ENCODE measurements at places on chromosomes 7 and 10.

GRCh38 chr10:7054915-7055314, 355.9 kb downstream of the SFMBT2 start:
- DNase-seq, result no peak

DNA sequence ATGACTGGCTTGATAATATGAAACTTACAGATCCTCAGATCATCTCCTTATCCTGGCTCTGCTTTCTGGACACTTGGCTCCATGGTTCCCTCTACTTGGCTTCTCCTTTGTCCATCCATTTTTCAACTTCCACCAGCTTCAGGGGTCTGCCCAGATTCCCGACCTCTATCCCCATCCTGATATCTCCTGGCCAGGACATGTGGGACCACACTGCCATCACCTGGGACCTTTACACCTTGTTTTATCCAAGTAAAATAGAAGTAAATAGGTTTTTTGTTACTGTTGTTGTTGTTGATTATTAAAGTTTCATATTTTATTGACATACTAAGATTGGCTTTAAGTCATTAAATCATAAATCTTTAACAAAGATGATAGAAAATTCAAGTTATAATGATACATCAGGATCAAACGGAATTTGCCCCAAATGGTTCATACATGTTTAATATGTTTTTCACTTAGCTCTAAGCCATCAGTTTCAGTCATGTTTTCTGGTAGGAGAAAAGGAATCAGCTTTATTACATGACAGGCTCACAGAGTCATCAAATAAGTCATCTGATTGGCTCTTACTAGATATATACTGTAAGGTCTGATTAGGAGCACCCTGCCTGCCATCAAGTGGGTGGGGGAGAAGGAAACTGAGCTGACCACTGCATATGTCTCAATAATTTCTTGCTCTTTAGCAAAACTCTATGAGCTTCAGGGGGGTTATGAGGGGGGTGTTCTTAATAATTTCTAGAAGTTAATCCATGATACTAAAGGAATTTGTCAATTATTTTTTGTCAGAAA, 111.5 kb upstream of the AHR start:
- DNase-seq, result no peak

- DNase-seq, result no peak
These were observed 23.9 kb downstream of the ADCYAP1R1 start for GRCh38 chr7:31076051-31076450.

DNA sequence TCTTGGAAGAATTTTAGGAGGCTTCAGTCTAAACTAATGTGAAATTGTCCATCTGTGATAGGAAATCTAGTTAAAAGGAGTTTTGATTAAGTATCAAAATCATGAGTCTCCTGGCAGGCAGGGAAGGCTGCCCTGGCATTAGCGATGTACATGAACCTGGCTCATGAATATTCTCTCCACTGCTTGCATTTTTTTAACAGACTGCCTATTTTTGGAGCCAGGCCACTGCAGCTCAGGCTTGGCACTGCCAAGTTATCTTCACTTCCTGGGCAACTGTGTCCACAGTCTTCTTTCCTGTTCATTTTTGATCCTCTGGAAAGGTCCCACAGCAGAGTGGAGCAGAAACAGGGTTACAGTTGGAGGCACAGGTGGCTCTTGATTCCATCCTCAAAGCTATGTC, 7.0 kb downstream of the GPR26 start:
- DNase-seq, result no peak

DNA sequence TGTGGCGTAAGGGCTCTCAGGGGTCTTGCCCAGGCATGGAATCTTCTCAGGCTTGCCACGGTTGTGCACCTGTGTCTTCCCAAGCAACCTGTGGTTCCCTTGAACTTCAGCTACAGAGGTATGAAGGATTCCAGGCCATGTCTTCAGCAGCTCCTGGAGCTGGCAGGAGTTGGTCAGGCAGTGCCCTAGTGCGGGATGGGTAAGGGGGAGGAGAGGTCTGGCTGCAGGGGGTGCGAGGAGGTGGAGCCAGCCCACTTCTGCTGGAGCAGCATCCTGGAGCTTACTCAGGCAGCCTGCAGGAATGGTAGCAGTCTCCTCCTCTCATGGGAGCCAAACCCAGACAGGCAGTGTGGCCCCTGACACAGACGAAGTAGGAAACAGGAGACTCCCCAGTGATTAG, 3.8 kb upstream of the TRIL start:
- DNase-seq, result no peak

DNA sequence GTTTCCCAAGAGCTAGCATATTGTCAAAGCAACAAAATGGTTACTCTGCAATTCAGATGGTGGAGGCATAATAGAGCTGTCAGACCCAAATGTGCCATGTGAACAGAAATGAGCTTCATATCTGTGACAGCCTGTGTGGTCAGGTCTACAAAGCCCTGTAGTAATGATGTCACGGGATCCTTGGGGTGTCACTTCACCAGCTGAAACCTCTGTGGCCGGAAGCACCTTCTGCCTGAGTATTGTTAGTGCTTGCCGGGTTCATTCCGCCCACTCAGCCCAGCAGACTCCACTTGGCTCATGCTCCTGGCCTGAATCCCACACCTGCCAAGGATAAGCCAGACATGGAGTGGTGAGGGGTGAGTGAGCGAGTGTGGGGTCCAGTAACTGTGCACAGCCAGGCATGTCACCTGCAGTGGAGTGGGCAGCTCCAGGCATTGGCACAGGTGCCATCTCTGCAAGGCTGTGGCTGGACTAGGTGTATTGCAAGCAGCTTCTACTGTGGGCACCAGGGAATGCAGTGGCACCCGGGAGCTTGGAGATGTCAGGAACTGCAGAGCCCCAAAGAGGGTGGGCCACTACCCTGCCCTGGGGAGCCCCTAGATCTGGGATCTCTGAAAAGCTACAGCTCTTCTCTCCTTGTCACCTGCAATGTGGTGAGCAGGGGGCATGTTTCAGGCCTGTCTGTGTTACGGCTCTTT, 341.9 kb upstream of the CHRM2 start:
- DNase-seq, result no peak

GRCh38 chr7:105734233-105734632, 142.2 kb downstream of the ATXN7L1 start:
- no peak for DNase-seq

DNA sequence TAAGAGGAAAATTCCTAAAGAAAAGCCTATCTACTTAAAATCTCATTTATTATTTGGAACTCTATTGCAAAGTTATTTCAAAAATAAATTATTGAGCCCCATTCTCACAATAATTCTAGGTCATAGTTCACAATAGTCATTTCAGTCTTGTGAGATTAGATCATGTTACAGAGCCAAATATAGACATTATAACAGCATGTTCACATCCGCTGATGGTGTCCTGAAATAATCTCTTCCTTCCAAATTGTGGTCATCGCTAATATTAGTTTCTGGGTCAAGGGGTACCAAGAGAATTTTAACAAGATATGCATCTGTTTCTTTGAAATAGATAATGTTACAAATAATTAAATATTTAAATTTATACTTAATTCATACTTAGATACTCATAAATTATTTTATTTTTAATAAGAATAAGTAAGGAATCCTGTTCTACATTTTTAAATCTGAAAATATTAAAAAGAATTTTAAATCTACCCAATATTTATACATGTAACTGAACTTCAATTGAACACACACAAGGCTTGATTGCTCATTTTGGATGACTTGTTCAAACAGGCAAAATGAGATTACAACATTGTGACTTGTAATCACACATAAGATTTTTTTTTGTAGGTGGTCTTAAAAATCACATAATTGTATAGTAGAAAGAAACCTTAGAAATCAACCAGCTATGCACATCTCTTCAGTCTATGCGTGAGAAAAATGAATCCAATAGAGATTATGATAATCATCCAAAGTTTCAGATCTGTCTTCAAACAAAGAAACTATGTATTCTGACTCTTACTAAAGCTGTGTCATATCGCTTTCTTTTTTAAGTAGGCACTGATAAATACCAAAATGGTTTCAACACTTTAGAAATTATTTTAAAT, 13.1 kb downstream of the GNAT3 start:
- no peak for DNase-seq

- DNase-seq, result peak; percentile 41
These were observed 1.2 kb upstream of the TMEM178B start for GRCh38 chr7:141072548-141073172.

- peak; percentile 63 for DNase-seq
These were observed 8.3 kb downstream of the ANKRD7 start for GRCh38 chr7:118232837-118233236.

DNA sequence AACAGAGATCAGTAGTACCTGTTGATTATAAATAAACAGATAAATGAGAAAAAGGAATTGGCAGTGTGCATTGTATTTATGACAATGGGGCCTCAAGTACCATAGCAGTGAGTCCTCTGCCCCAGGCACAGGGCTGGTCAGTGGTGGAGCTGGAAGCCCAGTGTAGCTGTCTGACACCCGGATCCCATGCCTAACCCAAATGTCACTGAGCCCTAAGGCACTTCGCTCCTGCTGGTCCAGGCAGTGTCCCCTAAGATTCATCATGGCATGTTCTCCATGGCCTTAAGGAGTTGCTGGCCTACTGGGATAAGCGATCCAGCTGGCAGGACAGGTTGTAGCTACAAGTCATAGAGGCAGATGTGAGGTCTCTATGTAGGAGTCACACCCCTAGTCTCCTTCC, 3.3 kb upstream of the ZNF736 start:
- DNase-seq, result no peak

- DNase-seq, result no peak
These were observed 3.5 kb downstream of the LOXL4 start for GRCh38 chr10:98264378-98265065.

DNA sequence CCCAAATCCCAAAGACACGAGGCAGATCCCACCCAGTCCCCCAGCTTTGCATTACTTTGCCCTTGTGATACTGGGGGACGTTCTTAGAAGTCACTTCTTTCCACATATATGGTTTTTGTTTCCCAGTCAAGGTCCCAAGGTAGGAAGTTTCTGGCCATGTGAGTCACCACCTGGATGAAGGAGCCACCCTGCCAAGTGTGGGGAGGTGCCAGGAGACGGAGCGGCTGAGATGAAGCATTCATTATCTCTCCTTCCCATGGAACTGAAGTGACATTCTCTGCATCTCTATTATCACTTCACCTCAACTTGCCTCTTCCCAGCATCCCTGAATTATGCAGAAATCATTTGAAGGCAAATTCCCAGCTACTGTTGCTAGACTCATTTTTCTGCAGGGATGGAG, 136.2 kb upstream of the INSYN2A start:
- no peak for DNase-seq

GRCh38 chr7:117230276-117231046, 92.4 kb downstream of the WNT2 start:
- peak; percentile 88 for DNase-seq

GRCh38 chr7:66082083-66082482, 6.5 kb downstream of the ASL start:
- DNase-seq, result no peak

GRCh38 chr10:13773043-13773442, 186.3 kb downstream of the PRPF18 start:
- DNase-seq, result no peak

DNA sequence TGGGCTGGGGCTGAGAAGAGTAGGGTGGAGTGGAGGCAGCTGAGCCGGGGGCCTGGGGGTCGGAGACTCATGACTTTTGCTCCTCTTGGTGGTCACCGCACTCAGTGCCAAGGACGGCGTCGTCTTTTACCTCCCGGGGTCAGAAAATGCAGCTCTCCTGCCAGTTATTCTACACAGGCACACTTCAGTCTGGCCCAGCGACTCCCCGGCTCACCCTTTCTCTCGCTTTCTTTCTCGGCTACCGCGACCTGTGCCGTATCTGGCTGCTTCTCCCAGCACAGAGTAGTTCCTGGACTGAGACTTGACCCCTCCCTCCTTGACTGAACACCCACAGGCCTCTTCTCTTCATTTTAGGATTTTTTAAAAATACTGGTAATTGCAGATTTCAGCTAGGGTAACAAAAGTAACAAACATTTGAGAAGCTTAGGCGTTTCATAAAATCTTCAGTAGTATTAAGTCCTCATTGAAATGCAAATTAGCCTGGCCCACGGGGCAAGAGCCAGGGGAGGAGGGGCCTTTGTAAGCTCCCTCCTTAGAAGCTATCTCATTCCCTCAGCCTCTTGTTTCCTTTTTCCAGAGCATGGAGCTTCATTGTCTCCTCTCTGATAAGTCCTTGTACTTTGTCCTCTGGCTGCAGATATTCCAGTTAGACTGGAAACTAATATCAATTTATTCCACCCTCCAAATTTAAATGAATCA, 1.1 kb upstream of the PRLHR start:
- no peak for DNase-seq

GRCh38 chr10:132774181-132774901, 11.6 kb downstream of the NKX6-2 start:
- DNase-seq, result peak; percentile 27

GRCh38 chr7:29400437-29400836, 163.2 kb upstream of the PRR15 start:
- no peak for DNase-seq

- no peak for DNase-seq
These were observed 316.3 kb upstream of the SORCS1 start for GRCh38 chr10:107480781-107481180.

- peak; percentile 24 for DNase-seq
These were observed 575.6 kb downstream of the ARL4A start for GRCh38 chr7:13262929-13263530.

GRCh38 chr7:156499247-156499881, 141.2 kb upstream of the RNF32 start:
- DNase-seq, result no peak

DNA sequence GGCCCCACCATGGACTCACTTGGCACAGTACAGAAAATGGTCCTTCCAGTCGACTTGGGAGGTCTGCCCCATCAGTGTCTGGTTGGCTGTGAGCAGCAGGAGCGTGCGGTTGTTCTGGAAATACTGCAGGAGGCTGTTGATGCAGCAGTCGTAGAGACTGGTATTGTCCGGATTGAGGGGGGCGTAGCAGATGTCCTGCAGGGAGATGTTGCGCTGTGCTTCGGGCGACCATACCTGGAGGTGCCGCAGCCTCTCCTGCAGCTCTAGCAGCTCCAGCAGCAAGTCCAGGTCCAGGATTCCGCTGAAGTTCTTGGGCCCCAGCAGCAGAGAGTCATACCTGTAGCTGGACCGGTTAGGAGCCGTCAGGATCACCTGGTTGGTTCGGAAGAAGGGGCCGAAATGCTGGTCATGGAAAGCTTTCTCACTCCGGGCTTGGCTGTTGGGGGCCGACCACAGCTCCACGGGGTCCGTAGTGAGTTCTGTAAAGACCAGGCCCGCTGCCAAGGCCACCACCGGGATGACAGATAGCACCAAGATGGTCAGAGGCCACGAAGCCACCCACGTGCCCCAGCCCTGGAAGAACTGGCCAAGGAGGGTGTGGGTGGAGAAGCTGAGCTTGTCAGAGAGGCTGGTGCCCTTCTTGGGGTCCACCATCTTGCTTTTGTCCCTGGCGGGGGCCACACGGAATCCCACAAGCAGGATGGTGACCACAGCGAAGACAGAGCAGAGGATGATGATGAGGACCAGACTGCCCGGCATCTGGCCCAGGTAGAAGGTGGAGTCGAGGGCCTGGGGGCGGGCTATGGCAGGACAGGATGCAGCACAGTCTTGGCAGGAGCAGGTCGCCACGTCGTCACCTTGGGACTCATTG, 2.1 kb downstream of the NPC1L1 start:
- no peak for DNase-seq

DNA sequence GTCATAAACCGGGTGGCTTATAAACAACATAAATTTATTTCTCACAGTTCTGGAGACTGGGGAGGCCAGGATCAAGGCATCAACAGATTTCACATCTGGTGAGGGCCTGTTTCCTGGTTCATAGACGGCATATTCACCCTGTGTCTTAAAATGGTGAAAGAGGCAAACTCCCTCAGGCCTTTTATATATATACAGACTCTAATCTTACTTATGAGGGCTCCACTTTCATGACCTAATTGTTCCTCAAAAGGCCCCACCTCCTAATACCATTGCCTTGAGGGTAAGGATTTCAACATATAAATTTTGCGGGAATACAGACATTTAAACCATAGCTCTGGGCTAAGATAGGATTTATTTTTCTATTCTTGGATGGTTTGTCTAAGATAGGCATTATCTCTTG, 187.2 kb downstream of the PPP1R3A start:
- DNase-seq, result no peak

All from fibroblast of skin of abdomen (primary cell).